ENCODE measurements at places on chromosomes 3 and 15. TPM values are rescaled to one million over a fixed set of nuclear protein-coding genes. Genes with fewer than 3 reads are reported as not detected.

DNA sequence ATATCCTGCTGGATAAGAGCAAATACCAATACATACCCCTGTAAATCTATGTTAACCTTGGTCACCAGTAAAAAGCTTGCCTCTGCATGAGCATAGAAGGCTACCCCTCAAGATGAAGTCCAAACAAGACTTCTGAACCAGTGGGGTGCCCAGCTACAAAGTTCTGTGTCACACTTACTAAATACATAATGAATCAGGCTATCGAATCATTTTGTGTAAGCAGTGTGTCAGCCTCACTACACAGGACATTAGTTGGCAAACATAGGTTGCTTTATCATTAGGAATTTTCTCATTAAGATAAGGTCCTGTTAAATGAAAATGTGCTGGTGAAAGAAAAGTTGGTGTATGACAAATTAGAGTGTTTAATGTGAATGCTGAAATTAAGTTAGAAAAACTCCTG lies 452.0 kb downstream of the MFSD1 start:
- no peak for DNase-seq

- DNase-seq: no peak
These were observed 67.4 kb downstream of the XXYLT1 start for GRCh38 chr3:195203606-195204005.

DNA sequence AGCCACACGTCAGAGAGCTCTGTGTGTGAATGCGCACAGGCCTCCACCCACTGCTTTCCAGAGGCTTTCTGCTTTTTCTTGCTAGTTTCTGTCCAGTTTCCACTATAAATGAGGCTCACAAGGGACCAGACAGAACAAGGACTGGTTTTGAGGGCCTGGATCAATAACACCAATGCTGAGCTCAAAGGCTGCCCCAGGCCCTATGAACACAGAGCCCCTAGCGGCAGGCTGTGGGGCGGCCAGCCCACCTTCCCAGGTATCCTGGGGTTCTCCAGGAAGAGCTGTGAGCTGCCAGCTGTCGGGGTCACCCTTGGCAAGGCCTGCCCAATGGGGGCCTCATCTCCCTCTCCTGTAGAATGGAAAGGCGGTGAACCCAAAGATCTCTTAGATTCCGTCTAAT lies 2.2 kb upstream of the ITIH3 start:
- DNase-seq: no peak

Gene PCLAF
- polyA plus RNA-seq: 52.0 TPM

- DNase-seq: no peak
These were observed 63.0 kb downstream of the CHSY1 start for GRCh38 chr15:101188637-101189408.

Gene GPR149
- polyA plus RNA-seq: not detected

DNA sequence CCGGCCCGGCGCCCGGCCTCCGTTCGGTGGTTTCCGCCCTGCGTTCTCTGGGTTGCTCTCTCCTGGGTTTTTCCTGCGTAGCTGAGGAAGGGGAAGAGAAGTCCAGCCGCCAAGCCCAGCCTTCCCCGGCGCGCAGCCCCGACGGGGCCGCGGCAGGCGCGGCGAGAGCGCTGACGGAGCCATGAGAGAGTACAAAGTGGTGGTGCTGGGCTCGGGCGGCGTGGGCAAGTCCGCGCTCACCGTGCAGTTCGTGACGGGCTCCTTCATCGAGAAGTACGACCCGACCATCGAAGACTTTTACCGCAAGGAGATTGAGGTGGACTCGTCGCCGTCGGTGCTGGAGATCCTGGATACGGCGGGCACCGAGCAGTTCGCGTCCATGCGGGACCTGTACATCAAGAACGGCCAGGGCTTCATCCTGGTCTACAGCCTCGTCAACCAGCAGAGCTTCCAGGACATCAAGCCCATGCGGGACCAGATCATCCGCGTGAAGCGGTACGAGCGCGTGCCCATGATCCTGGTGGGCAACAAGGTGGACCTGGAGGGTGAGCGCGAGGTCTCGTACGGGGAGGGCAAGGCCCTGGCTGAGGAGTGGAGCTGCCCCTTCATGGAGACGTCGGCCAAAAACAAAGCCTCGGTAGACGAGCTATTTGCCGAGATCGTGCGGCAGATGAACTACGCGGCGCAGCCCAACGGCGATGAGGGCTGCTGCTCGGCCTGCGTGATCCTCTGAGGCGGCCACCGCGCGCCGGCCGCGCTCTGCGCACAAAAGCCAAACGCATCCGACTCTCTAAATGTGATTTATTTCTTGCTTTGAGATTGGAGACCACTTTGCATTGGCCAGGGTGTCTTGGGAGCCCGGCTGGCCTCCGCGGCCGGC lies 727 bp downstream of the RAP2B start:
- DNase-seq: peak; percentile 39

Gene CNTN6
- polyA plus RNA-seq: 3.8 TPM

Gene FBXO45
- polyA plus RNA-seq: 18.3 TPM

GRCh38 chr15:34341381-34342212 lies 1.3 kb downstream of the NOP10 start:
- no peak for DNase-seq

GRCh38 chr3:14516738-14517345 lies 23.3 kb downstream of the GRIP2 start:
- DNase-seq: no peak

- DNase-seq: no peak
These were observed 30.4 kb downstream of the NXPE3 start for GRCh38 chr3:101809178-101810021.

- DNase-seq: no peak
These were observed 40.8 kb upstream of the KLF13 start for GRCh38 chr15:31285772-31286261.

DNA sequence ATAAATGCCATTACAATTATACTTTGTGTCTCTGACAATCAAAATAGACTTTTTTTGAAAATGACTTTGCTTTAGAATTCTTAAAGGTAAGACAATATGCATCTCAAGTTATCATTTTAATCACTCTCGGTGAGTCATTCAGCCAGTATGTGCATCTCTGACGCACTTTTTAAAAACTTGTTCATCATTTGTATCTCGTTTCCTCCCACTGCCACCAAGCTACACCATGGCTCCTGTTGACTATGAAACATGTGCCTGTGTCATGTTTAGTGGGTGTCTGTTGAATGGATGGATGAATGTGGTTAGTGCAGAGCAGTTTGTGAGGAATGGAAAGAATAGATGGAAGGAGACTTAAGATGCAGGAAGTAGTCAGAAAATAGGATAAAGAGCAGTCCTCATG lies 68.6 kb downstream of the ARPP21 start:
- DNase-seq: no peak

- DNase-seq: no peak
These were observed 29.0 kb upstream of the BCL6 start for GRCh38 chr3:187774185-187774789.

DNA sequence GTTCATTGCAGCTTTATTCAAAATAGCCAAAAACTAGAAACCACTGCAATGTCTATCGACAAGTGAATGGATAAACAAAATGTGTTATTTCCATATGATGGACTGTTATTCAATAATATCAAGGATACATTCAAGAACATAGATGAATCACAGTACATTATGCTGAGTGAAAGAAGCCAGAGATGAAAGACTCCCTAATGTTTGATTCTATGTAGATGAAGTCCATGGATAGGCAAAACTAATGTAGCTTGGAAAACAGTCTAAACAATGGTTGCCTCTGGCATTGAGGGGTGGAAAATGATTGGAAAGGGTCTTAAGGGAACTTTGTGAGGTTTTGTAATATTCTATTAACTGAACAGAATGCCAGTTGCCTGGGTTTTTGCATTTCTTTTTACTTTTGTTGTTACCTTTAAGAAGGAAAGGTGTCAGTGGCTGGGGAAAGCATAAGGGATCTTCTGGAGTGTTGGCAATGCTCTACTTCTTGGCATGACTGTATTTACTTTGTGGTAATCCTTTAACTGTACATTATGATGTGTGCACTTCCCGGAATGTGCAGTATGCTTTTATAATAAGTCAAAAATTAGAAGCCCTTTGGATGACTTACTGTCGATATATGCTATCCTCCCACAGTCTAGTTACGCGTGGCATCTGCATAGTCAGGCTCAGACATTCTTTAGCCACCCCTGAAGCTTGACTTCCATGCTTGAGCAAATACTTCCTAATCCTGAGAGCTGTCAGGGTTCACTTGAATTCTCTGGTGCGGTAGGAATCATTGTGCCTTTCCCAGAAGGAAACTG lies 20.5 kb upstream of the ATP10A start:
- DNase-seq: no peak

Gene CACNA2D2
- polyA plus RNA-seq: 14.6 TPM

DNA sequence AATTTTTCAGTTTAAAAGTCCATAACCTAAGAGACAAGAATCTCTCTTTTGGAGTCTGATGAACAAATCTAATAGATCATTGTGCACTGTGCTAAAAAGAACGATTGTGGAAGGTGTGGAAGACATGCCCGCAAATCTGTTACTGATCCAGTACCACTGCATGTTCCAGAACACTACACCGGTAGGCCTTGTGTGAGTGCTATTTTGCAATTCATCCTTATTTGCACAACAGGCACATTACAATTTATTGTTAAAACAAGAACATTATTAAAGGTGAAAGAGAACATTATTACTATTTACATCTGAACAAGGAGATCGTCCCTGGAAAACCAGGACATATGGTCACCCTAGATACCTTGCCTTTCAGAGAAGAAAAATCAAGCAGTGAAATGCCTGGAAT lies 205.7 kb upstream of the NECTIN3 start:
- DNase-seq: no peak

- no peak for DNase-seq
These were observed 73.4 kb downstream of the AQR start for GRCh38 chr15:34896183-34896582.

Gene ARF4
- 230 TPM for polyA plus RNA-seq
